ENCODE measurements at places on chromosomes 12 and 14. TPM values are rescaled to one million over a fixed set of nuclear protein-coding genes. Genes with fewer than 3 reads are reported as not detected.

ESPL1 gene
- not detected for polyA plus RNA-seq

DPPA3 gene
- polyA plus RNA-seq: not detected

ULK1 gene
- polyA plus RNA-seq: 0.20 TPM

LYZ gene
- polyA plus RNA-seq: 17.6 TPM

STK38L gene
- 15.2 TPM for polyA plus RNA-seq

CRIP1 gene
- 2,243 TPM for polyA plus RNA-seq

SLC25A47 gene
- polyA plus RNA-seq: not detected

OTUB2 gene
- polyA plus RNA-seq: 0.41 TPM

PROX2 gene
- polyA plus RNA-seq: not detected

DLGAP5 gene
- 1.2 TPM for polyA plus RNA-seq

PKP2 gene
- not detected for polyA plus RNA-seq

CISTR gene
- not detected for polyA plus RNA-seq

LRFN5 gene
- polyA plus RNA-seq: not detected

SYT1 gene
- not detected for polyA plus RNA-seq

KRT7 gene
- polyA plus RNA-seq: 0.56 TPM

- no peak for DNase-seq
These were observed 2.6 kb downstream of the PRKCH start for GRCh38 chr14:61323970-61324369.

GRCh38 chr12:4034921-4035320 is 161.7 kb upstream of the PARP11 start:
- no peak for DNase-seq

DNA sequence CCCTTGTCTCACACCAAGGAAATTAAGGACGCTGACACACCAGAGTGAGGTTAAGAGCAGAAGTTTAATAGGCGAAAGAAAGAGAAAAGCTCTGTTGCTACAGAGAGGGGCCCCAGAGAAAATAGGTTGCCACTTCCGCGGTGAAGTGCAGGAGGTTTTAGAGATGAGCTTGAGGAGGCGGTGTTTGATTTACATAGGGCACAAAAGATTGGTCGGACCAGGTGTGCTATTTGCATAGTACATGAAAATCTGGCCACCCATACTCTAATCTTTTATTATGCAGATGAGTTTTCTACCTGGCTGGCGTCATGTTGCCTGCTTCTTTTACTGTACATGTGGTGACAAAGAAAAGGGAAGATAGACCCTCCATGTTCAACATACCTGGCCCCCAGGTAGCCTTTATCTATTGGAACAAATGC is 23.3 kb upstream of the MYF6 start:
- DNase-seq: no peak

DNA sequence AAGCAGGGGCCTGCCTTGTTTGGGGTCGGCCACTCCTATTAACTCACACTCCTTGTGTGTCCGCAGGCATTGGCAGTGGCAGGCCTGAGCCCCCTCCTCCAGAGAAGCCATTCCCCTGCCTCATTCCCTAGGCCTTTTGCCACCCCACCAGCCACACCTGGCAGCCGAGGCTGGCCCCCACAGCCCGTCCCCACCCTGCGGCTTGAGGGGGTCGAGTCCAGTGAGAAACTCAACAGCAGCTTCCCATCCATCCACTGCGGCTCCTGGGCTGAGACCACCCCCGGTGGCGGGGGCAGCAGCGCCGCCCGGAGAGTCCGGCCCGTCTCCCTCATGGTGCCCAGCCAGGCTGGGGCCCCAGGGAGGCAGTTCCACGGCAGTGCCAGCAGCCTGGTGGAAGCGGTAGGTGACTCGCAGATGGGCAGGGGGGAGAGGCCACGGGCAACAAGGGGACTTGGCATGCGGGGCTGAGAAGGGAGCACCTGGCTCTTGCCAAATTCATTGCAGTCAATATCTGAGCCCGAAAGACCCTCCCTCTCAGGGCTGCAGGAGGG is 106.3 kb upstream of the FKBP4 start:
- DNase-seq: no peak

DNA sequence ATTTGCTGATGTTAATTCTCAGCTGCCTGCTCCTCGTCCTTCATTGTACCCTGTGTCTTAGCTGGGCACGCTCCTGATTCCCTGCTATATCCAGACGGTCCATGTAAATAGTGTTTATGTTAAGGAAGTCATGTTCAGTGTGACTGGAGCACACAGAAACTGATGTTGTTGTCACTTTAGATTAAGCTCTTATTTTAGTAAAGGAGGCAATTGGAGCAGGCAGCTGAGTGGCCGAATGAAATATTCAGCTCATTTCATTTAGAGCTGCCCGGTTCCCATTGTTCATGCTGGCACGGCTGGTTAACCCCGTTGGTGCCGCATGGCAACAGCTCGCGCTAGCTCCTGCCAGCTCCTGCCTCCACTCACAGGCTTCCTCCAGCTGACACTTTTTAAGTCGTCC is 446.8 kb upstream of the SOX5 start:
- no peak for DNase-seq

DNA sequence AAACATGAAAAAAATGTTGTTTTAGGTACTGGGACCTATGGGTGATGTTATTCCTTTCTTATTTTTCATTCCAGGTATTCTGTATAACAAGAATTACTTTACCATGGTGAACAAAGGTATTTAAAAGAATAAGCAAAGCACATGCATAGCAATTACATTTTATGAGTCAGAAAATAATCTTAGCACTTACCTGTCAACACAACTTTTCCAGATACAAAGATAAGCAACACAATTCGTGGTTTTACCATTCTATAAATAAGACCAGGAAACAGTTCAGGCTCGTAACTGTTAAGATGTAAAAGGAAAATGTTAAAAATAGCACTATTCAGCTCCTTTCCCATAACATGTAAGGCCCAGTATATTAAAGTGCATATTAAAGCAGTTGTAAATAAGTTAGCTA is 12.3 kb upstream of the ATG14 start:
- DNase-seq: no peak

GRCh38 chr14:67602995-67603545 is 3.0 kb upstream of the PIGH start:
- no peak for DNase-seq

DNA sequence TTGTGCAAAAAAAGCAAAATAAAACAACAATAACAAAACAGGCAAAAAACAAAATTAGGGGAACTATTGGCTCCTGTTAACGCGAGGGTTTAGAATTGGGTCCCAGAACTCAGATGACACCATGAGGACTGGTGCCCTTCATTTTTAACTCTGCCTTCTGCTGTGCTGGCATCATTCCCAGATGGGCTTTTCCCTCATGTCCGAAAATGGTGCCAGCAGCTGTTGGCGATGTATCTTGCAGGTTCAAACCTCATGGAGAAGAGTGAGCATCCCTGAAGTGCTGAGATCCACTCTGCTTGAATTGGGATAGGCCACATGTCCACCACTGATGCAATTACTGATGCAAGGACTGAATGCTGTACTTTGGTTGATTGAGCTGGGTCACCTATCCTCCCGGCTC is 61.1 kb downstream of the MYRFL start:
- no peak for DNase-seq

GRCh38 chr14:56217380-56218045 is 99.3 kb downstream of the PELI2 start:
- no peak for DNase-seq

DNA sequence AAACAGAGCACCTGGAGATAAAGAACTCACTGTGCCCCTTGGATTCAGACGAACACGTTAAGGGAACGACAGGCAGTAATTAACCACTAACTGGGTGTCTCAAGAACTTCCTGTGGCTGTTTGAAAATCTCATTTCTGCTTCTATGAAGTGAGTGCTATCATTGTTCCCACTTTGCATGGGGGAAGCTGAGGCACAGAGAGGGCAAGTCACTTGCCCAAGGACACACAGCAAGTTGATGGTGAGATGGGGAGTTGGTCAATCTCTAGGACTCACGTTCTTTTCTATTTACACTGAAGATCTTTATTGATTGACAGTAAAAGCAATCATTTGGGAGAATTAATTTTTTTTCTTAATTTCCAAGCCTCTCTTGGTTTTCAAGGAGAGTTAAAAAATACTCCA is 26.8 kb upstream of the LHX5 start:
- no peak for DNase-seq

GRCh38 chr12:122121745-122122144 is 43.2 kb downstream of the MLXIP start:
- DNase-seq: no peak

GRCh38 chr12:55842681-55843429 is at the start of gene MMP19:
TSS of gene MMP19 (minus strand) at chr12:55842936. CDS start at chr12:55842830, 106 bp downstream.
- DNase-seq: no peak

GRCh38 chr12:67541625-67541991 is 106.9 kb upstream of the DYRK2 start:
- no peak for DNase-seq

GRCh38 chr12:116903818-116904217 is 6.9 kb upstream of the FBXW8 start:
- DNase-seq: no peak

GRCh38 chr12:49428793-49429192 is 61.5 kb downstream of the SPATS2 start:
- DNase-seq: no peak

DNA sequence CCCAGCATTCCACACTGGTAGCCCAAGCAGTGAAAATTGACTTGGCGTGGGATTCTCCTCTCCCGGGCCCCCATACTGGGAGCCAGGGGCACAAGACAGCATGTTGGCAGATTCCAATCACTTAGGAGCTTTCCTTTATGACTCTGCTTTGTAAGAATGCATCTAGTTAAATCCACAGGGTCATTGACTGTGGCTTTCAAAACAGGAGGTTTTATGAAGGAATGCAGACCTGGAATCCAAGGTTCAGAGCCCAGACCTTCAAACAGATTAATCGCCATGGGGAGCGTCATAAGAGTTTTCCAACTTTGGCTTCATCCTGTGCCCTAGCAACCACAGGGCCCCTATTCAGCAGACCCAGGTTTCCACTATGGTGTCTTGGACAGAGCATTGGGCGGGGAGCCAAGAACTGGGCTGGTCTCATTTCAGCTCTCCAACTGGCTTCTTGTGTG is 76.4 kb upstream of the RMST start:
- no peak for DNase-seq

DNA sequence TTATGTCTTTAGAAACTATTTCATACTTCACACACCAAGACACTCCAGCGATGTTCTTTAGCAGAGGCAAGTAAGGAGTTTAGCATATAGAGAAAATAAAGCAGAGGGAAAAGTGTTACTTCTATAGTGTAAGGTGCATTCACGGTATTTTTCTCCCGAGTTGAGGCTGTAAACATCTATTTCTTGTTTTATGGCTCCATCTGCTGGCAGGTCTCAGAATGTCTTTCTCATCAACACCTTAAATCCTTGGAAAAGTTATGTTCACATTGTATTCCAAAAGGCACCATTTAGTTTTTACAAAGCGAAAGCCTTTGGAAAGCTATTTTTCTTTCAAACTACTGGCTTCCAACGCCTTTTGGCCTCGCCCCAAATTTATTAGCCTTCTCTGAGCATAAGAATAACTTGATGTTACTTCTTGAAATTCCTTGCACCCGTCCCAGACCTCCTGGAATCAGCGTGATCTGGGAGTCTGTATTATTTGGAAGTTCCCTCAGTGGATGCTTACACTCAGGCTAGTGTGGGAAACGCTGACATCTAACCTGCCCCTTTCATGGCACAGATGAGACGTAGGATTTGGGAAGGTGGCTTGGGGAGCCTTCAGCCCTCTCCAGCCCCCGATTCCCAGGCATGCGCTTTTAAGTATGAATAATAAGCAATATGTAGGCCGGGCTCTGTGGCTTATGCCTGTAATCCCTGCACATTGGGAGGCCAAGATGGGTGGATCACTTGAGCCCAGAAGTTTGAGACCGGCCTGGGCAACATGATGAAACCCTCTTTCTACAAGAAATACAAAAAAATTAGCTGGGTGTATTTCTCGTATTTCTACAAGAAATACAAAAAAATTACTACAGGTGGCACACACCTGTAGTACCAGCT is 1.9 kb upstream of the PIWIL1 start:
- no peak for DNase-seq

DNA sequence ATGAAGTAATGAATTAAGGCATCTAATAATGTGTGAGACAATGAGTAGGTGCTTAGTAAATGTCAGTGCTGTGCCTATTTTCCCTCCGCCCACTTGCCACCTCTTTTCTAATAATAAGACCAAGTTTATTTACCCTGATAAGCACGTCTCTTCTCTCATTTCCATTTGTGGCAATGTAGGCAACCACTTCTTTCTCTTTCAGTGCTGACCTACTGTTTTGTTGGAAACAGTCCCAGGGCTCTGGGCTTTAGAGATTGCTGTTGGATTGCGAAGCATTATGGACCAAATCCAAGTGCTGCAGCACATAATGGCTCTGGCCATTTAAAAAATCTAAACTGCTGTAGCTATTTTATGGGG is 141.3 kb upstream of the PLEKHG7 start:
- no peak for DNase-seq

GRCh38 chr12:113854385-113855142 is 111.6 kb downstream of the RBM19 start:
- no peak for DNase-seq

GRCh38 chr14:59333235-59333634 is 131.9 kb downstream of the GPR135 start:
- DNase-seq: no peak

GRCh38 chr12:52434081-52434733 is at the start of gene KRT75:
TSS of gene KRT75 (minus strand) at chr12:52434371. CDS start at chr12:52434304, 67 bp downstream.
- DNase-seq: no peak

- no peak for DNase-seq
These were observed 5.8 kb downstream of the SMUG1 start for GRCh38 chr12:54182981-54183380.

DNA sequence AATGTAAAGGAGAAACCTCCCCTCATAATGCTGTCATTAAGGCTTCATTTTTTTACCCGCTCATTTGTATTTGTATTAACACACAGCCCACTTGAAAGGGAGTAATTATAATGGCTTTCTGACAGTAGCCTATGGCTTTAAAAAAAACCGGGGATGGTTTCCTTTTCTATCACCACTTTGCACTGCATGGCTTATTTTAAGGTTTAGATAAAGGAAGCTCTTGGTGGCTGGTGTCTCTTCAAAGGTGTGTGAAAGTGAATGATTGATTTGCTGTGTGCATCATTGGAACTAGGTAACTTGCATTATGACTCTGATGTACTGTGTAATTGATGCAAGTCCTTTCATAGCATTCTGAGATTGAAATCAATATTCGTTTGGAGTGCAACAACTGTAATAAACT is 80.7 kb downstream of the NPAS3 start:
- DNase-seq: no peak

- peak; percentile 24 for DNase-seq
These were observed at the start of gene CEP170B for GRCh38 chr14:104865081-104865630. TSS of gene CEP170B (plus strand) at chr14:104865268. CDS start at chr14:104868451, 3,183 bp downstream.

DNA sequence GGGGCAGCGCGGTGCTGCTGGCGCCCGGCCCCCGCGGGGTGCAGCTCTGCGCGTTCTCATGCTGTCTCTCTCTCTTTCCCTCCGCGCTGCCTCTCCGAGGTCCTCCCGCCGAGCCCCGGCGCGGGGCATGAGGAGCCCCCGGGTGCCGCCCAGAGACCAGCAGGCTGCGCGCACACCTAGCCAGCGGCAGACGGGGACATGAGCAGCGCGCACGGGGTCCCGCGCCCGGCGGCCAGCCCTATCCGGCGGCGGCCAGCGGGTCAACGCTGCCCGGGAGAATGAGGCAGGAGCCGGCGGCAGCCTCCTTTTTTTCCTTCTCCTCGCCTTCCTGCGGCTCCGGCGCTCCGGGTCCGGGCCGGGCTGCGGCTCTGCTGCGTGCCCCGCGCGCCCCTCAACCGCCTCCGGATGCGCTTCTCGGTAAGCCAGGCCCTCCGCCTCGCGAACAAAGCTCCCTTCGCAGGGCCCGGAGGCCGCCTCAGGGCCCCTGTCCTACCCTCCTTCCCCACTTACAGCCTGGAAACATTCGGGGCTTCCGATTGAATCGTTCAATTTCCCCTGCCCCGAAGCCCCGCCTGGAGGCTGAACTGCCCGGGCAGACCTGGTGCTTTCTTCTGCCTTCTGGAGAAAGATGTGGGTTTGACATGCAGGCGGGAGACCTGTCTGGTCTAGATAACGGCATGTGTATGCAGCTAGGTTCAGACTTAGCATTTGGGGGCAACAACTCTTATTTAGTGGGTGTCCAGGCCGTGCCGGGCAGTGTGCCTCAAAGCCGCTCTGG is at the start of gene TUNAR:
TUNAR (plus strand) TSS at position 72 of the 778 bp plus-strand sequence.
- no peak for DNase-seq
